ENCODE measurements at places on chromosomes 7 and 10.

GRCh38 chr10:34677132-34677531, 138.0 kb downstream of the PARD3 start:
- DNase-seq = no peak

GRCh38 chr7:40202851-40203250, 68.0 kb downstream of the SUGCT start:
- DNase-seq = no peak

DNA sequence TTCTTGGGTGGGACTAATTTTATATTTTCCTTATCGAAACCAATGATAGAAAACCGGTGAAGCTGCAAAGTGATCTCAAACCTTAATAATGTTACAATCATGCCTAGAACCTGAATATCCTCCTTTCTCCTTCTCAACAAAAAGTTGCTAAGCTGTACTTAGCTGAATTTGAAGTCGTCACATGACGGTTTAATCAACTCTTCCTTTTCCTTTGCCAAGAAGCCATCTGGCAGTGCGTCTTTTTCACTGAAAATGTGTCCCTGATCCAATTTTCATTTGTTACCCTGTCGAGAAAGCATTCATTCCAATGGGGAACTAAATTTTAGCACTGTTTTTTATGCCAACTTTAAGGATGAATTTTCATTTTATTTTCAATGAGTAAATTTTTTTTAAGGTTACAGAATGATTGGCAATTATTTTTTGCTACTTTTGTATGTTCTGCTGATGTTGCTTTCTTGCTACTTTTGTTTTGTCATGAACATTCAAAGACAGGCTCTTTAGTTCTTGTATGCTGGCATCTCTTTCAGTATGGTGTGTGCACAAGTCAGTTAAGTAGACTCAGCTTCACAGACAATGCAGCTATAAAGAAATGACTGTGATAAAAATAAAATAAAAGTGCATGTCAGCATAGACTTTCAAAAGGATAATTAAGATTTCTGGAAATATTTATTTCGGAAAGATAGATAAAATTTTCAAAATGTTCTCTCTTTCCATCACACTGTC, 980.0 kb downstream of the DNAJB9 start:
- no peak for DNase-seq

DNA sequence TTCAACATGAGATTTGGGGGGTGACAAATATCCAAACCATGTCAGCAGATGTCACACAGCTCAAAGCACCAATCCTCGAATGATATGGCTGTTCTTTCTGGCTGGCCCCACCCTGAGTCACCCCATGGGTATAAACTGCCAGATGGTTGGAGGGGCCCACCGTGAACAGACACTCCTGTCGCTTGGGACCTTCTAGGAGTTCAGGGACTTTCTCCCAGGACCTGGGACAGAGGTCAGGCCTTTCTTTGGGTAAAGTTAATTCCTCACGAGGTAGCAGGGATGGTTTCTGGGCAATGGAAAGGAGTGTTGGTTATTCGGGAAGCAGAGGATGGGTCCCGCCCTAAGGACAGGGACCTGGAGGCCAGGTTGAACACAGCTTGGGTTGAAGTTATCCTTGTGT, 262.0 kb downstream of the ACTR3B start:
- DNase-seq = no peak

GRCh38 chr10:107701943-107702342, 537.4 kb upstream of the SORCS1 start:
- DNase-seq = no peak

GRCh38 chr7:80740778-80741545, 102.5 kb downstream of the CD36 start:
- DNase-seq = no peak

DNA sequence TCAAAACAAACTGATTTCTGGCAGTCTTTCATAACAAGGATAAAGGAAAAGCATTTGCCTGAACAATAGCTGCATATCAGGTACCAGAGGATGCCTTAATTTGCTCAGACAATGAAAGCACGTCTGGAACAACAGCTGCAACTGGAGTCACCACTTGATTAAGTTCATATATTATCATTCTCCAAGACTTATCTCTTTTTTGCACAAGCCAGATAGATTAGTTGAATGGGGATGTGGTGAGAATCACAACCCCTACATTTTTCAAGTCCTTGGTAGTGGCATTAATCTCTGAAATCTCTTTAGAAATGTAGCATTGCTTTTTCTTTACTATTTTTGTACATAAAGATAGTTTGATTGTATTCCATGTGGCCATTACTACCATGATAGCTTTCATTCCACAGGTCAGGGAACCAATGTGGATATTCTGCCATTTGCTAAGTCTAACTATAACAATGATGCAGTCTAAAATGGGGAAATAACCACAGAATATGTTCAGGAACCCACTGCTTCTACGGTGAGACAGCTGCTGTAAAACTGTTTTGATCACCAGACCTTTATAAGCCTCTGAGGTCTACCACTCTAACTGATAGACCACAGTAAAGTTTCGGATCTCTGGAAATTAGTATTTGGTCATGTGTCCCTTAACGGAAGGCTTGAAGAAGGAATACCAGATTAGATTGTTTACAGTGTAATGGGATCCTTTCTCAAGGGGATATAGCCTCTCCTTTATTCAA, 1176.2 kb downstream of the DNAJB9 start:
- no peak for DNase-seq

DNA sequence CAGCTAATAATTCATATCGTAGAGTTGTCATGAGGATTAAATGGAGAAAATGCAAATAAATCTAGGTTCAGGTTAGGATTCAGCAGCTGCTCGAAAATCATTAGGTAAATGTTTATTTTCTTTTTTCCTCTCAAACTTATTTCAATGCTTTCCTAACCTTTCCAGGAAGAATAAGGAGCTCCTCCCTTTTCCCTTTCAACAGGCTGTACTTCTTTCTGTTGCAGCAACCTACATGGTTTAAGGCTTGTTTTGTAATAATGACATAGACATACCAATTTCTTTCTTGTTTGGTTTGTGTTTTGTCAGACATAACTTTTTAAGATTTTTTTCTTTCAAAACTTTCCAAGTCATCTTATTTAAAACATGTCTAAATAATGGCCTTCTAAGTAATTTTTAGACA, 18.2 kb downstream of the GPR141 start:
- no peak for DNase-seq

DNA sequence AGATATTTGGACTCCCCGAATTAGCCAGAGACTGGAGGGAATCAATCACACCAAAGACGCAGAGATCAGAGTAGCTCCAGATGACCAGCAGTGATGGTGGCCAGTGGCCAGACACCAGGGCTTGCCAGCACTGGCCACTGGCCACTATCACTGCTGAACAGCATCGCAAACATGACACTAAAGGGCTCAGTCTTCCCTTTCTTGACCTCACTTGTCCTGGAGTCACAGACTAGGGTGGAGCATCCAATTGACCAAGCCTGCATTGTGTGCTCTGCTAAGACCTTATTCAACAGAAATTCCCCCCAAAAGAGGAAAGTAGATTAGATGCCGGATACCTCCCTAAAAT, 234.7 kb downstream of the CREB5 start:
- DNase-seq = no peak

DNA sequence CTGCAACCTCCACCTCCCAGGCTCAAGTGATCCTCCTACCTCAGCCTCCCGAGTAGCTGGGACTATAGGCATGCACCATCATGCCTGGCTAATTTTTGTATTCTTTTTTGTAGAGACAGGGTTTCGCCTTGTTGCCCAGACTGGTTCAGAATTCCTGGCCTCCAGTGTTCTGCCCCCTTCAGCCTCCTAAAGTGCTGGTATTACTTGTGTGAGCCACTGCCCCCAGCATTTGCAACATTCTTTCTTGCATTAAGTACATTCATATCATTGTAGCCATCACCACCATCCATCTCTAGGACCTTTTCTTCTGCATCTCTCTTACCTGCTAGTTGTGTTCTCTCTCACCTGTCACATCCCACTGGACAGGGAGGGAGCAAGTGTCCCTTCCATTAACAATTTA, 35.5 kb upstream of the HYAL4 start:
- no peak for DNase-seq

DNA sequence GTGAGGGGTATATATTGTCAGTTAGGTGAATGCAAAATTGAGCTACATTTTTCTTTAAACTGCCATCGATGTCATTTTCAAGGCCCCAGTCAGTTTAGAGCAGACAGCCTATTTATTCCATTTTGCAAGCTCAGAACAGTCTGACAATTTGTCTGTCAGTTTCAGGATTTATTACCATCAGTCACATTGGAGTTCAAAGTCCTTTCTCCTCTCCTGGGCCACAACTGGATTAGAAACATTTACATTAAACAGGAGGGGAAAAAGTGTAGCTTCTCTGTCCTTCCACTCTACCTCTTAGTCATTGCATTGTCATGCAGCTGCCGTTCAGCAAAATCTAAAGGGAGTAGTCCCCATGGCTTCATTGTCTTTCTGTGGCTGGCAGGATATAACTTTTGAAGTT, 3.5 kb upstream of the GHITM start:
- no peak for DNase-seq

- no peak for DNase-seq
Observed at GRCh38 chr10:4136121-4136520, 351.1 kb upstream of the KLF6 start.

GRCh38 chr10:123241391-123242141, 87.4 kb downstream of the BUB3 start:
- no peak for DNase-seq

DNA sequence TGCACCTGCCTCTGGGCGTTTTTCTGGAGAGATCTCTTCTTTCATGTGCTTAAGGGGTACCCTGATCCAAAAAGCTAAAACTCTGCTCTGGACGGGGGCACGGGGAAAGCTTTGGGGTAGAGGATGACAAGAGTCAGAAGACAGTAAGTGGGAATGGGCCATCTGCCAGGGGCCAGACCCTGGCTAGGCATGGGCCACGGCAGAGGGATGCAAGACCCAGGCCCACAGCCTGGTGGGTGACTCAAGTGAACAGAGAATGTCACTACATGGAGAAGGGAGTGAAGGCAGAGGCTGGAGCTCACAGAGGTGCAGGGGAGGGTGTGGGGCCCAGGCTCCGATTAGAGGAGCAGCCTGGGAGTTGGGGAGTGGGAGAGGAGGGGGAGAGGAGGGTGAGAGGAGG, 15.3 kb downstream of the FLNC start:
- no peak for DNase-seq

GRCh38 chr10:69732826-69733150, 68.9 kb upstream of the COL13A1 start:
- no peak for DNase-seq

DNA sequence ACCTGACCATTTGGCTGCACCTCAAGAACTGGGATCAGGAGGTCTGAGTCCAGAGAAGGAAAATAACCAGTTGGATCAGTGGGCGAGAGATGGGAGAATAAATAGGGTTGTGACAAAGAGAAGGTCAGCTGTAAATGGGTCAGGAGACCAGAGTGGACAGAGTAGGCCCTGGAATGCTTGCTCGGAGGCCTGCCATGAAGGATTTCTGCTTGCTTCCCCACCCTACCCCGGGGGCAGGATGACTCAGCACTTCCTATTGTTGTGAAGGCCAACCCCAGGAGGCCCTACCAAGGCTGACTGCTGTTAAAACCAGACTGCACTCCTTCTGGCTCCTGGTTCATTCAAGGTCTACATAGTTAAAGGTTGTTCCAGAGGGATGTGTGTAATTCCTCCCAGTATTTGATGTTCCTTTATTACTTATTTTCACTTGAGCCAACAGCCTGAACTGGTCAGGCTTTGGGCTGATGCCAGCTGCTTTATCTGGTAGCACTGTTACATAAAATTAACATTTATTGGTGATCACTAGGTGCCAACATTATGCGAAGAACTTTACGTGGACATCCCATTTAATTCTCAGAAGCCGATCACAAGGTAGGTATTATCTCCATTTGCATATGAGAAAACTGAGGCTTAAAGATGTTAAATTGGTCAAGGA, 27.3 kb upstream of the IFRD1 start:
- DNase-seq = no peak

- DNase-seq = peak; percentile 36
Observed at GRCh38 chr7:106717955-106718871, 57.3 kb upstream of the CCDC71L start.

- DNase-seq = no peak
Observed at GRCh38 chr7:74619235-74619860, 38.2 kb upstream of the GTF2I start.

GRCh38 chr10:79079490-79080355, 11.0 kb downstream of the ZMIZ1 start:
- no peak for DNase-seq

DNA sequence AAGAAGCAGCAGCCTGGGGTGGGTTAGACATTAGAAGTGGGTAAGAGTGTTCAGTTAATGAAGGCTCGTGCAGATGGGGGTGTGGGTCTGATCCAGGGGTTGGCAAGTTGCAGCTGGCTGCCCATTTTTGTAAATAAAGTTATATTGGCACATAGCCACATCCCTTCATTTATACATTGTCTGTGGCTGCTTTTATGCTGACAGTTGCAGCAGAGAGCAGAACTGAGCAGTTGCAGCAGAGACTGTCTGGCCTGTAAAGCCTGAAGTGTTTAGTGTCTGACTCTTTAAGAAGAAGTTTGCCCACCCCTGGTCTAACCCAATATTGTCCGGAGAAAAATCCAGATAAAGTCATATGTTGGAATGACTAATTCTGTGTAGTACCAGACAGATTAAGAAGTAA, 38.1 kb downstream of the GLRX3 start:
- no peak for DNase-seq

- DNase-seq = no peak
Observed at GRCh38 chr7:122384528-122384927, 80.0 kb upstream of the FEZF1 start.

DNA sequence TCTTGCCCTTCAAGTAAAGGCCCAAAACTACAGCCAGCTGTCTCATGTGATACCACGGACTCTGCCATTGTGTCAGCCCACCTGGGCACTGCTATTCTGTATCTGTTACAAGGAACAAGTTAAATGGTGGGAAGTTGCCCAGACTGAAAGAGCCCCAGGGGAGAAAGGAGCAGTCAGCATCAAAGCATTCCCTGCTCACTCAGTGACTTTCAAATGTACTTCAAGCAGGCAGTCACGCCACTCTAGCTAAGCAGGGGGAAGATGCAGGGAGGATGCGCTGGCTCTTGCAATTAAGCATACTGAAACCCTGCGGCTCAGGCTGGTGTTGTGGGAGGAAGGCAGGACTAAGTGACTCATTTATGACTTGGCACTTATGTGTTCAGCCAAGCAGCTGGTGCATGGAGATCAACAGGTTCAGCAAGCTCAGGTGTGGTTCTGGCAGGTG, 1249.6 kb downstream of the TYW1 start:
- DNase-seq = no peak

GRCh38 chr10:101666083-101666482, 28.9 kb downstream of the FBXW4 start:
- DNase-seq = no peak

- no peak for DNase-seq
Observed at GRCh38 chr10:46270086-46270811, 16.5 kb upstream of the ANTXRL start.

DNA sequence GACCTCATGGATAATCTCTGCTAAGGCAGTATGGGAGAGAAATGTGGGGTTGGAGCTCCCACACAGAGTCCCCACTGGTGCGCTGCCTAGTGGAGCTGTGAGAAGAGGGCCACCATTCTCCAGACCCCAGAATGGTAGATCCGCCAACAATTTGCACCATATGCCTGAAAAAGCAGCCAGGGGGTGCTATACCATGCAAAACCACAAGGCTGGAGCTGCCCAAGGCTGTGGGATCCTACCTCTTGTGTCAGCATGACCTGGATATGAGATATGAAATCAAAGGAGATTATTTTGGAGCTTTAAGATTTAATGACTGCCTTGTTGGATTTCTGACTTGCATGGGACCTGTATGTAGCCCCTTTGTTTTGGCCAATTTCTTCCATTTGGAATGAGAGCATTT, 27.0 kb upstream of the SAMD9L start:
- no peak for DNase-seq

- no peak for DNase-seq
Observed at GRCh38 chr10:101781984-101782810, 1.0 kb downstream of the NPM3 start.

Data from stimulated activated CD8-positive, alpha-beta memory T cell treated with anti-CD3 and anti-CD28 coated beads, Interleukin-15, amount 100 ng/mL, for 4 hours (primary cell).